ENCODE measurements at places on chromosomes 1 and 21.

GRCh38 chr21:19368944-19369343, 965.4 kb upstream of the TMPRSS15 start:
- no peak for DNase-seq

DNA sequence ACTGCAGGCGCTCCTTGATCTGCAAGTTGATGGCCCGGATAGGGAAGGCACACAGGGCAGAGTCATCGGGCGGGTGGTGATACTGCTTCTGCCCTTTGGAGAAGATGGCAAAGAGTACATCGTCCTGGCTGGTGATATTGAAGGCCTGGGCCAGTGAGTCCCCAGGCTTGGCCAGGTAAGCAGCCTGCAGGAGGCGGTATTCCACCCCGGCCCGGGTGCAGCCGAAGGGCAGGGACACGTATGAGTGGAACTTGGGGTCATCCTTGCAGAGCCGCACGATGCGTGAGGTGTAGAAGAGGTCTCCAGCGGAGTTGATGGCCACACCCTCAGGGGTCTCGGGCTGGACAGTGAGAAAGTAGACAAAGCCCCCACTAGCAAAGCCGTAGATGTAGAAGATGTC, 27.4 kb downstream of the PLXNA2 start:
- no peak for DNase-seq

- no peak for DNase-seq
Measured at GRCh38 chr1:23426828-23427227, 2.3 kb upstream of the TCEA3 start.

DNA sequence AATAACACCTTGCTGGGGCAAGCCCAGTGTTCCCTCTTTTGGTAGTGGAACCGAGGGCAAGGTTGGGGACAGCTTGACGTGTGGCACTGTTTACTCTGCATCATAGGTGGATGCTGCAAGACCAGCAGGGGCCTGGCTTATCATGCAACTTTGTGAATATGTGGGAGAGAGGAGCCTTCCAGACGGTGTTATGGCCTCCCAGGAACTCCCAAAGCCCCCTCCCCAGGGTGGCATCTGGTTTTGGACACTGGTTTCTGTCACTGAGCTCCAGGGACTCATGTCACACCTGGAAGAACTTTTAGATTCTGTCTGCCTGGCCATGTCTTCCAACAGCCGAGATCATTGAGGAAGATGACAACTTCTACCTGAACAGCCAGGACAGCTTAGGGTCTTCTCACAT, 1.4 kb upstream of the TLR5 start:
- DNase-seq: no peak

DNA sequence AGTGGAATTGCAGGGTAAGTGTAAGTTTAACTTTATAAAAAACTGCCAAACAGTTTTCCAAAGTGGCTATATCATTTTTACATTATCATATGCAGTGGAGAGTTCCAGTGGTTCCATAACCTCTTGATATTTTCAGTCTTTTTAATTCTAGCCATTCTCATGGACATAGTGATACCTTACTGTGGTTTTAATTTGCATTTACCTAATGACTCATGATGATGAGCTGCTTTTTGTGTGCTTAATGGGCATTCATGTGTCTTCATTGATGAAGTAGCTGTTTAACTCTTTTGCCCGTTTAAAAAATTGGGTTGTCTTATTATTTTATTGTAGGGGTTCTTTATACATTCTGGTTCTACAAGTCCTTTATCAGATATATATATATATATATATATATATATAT, 29.4 kb downstream of the SNX27 start:
- no peak for DNase-seq

DNA sequence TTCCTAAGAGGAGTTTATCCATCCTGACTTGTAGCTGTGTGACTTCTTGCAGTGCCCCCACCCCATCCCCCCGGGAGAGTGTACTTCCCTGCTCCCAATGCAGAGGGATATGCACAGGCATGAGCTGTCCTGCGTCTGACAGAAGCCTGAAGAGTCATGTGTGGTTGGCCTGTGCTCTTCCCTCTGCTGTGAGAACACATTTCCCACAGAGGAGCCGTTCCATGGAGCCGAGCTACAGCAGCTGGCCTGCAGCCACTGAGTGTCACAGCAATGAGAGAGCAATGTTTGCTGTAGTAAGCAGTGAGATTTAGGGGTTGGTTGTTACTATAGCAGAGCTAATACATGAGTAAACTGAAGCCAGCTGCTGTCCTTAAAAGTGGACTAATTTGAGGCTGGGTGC, 22.0 kb downstream of the PARS2 start:
- DNase-seq: no peak
